ENCODE measurements at places on chromosomes 7 and 10. TPM values are rescaled to one million over a fixed set of nuclear protein-coding genes. Genes with fewer than 3 reads are reported as not detected.

CHN2 gene
- 8.0 TPM for total RNA-seq

UNCX gene
- total RNA-seq = not detected

ATOH7 gene
- 0.70 TPM for total RNA-seq

CPA2 gene
- total RNA-seq = 0.73 TPM

PKD2L1 gene
- total RNA-seq = not detected

OGA gene
- 168 TPM for total RNA-seq

LLCFC1 gene
- not detected for total RNA-seq

ZNF503 gene
- 58.3 TPM for total RNA-seq

ADAM12 gene
- total RNA-seq = 13.3 TPM

DNA sequence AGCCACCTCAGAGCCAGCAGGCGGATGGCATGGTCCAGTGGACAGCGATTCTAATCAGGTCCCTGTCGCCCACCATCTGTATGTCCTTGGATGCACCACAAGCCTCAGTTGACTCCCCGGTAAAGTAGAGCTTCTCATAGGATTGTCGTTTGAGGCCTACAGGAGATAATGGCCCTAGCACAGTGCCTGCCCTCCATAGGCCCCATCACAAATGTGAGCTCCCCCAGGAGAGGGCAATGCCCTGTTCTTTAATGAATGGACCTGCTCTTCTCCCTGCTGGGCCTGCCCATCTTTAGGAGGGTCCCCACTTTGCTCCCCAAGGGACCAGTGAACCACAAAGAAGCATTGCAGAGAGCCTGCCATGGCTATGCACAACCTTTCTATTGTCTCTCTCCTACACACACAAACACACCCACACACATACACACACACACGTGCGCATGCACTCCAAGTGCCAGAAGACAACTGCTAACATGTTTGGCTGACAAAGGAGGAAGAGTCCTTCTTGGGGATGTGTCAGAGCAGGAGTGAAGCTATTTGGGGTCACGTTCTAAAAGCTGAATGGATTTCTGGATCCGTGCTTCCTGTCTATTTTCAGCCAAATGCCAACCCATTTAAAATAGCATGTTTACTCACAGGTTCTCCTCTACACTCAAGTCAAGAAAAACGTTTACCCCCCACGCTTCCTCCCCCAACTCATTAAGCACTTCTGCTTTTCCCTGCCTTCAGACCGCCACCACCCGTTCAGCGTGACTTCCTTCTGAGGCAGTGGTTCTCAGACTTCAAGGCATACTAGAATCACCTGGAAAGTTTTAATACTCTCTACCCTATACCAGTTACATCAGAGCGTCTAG lies 196.1 kb downstream of the GRID1 start:
- peaks cover 12% of the 10 kb centered on the region for H3K27me3 ChIP-seq
- H3K36me3 ChIP-seq = no peaks in the 10 kb centered on the region
- DNase-seq = no peak
- H3K4me1 ChIP-seq = no peaks in the 10 kb centered on the region

DNA sequence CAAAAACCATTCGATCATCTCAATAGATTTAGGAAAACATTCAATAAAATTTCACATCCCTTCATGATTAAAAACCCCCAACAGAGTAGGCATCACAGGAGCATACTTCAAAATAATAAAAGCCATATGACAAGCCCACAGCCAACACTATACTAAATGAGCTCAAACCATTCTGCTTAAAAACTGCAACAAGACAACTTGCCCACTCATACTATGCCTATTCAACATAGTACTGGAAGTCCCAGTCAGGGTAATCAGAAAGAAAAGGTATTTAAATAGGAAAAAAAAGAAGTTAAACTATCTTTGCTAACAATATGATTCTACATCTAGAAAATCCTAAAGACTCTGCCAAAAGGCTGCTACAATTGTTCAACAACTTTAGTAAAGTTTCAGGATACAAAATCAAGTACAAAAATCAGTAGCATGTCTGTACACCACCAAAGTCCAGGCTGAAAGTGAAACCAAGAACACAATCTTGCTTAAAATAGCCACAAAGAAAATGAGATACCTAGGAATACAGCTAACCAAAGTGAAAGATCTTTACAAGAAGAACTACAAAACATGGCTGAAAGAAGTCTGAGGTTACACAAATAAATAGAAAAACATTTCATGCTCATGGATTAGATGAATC lies 882.6 kb downstream of the GRM8 start:
- H3K4me3 ChIP-seq = no peak overlapping the region
- H3K36me3 ChIP-seq = no peaks in the 10 kb centered on the region

GRCh38 chr7:105596866-105597265 lies 15.6 kb upstream of the EFCAB10 start:
- no peak for DNase-seq
- H3K36me3 ChIP-seq = no peaks in the 10 kb centered on the region
- H3K4me3 ChIP-seq = no peak overlapping the region
- H3K27me3 ChIP-seq = no peaks in the 10 kb centered on the region
- H3K4me1 ChIP-seq = no peaks in the 10 kb centered on the region

- peaks cover 4% of the 10 kb centered on the region for H3K4me1 ChIP-seq
- peaks cover 72% of the 10 kb centered on the region for H3K27me3 ChIP-seq
- no peak overlapping the region for H3K27ac ChIP-seq
Observed at GRCh38 chr10:104925232-104925851, 284.3 kb downstream of the SORCS3 start.

GRCh38 chr10:34731885-34732701 lies 83.0 kb downstream of the PARD3 start:
- no peaks in the 10 kb centered on the region for H3K27me3 ChIP-seq
- H3K4me1 ChIP-seq = peaks cover 52% of the 10 kb centered on the region
- peak overlapping the region; percentile 92 for H3K27ac ChIP-seq
- H3K4me3 ChIP-seq = no peak overlapping the region

GRCh38 chr10:128843972-128844371 lies 623.1 kb upstream of the MGMT start:
- no peak overlapping the region for H3K4me3 ChIP-seq
- DNase-seq = no peak
- no peak overlapping the region for H3K27ac ChIP-seq
- peaks cover 28% of the 10 kb centered on the region for H3K27me3 ChIP-seq
- H3K4me1 ChIP-seq = no peaks in the 10 kb centered on the region

- H3K27ac ChIP-seq = no peak overlapping the region
- peaks cover 9% of the 10 kb centered on the region for H3K36me3 ChIP-seq
- H3K4me1 ChIP-seq = peaks cover 28% of the 10 kb centered on the region
- no peaks in the 10 kb centered on the region for H3K27me3 ChIP-seq
- no peak for DNase-seq
- H3K4me3 ChIP-seq = no peak overlapping the region
Observed at GRCh38 chr7:84177758-84178412, 16.7 kb downstream of the SEMA3A start.

DNA sequence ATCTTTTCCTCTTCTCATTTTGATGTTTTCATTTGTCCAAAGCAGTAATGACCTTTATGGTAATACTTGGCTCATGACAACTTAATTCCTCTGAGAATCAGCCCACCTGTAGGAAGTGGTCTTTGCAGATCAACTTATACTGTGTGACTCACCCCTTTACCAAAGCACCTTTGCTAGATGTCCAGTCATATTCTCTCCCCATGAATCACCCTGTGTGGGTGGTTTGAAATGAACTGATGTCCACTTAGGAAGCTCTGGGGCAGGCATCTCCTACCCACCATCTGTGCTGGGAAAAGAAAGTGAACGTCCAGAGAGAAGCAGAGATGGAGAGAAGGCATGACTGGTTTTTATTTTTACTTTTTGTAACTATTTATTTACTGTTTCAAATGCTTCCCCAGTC lies 410.3 kb downstream of the KIF20B start:
- H3K27me3 ChIP-seq = no peaks in the 10 kb centered on the region
- no peak overlapping the region for H3K27ac ChIP-seq
- no peak for DNase-seq
- no peak overlapping the region for H3K4me3 ChIP-seq
- H3K4me1 ChIP-seq = no peaks in the 10 kb centered on the region
- H3K36me3 ChIP-seq = no peaks in the 10 kb centered on the region

DNA sequence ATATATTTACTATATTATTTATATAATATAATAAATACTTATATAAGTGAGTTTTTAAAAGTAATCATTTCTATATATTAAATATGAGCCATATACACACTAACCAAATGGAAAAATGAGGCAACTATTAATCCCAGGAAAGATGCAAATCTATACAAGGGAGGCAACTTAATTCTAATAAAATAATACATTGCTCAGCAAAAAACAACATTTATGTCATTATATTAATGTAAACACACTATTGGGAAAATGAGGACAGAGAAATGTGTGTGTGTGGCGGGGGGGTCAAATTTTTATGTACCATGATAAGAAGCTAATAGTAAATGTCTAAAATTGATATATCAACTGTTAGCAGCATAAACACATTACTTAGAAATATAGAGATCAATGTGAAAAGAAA lies 23.3 kb upstream of the DGKI start:
- peaks cover 6% of the 10 kb centered on the region for H3K4me1 ChIP-seq
- DNase-seq = no peak
- no peak overlapping the region for H3K27ac ChIP-seq
- H3K36me3 ChIP-seq = peaks cover 54% of the 10 kb centered on the region

GRCh38 chr10:28179006-28179742 lies 123.7 kb downstream of the MPP7 start:
- H3K27me3 ChIP-seq = no peaks in the 10 kb centered on the region
- DNase-seq = no peak
- no peak overlapping the region for H3K27ac ChIP-seq
- no peaks in the 10 kb centered on the region for H3K36me3 ChIP-seq
- no peaks in the 10 kb centered on the region for H3K4me1 ChIP-seq
